ENCODE measurements at places on chromosomes 7 and 10.

DNA sequence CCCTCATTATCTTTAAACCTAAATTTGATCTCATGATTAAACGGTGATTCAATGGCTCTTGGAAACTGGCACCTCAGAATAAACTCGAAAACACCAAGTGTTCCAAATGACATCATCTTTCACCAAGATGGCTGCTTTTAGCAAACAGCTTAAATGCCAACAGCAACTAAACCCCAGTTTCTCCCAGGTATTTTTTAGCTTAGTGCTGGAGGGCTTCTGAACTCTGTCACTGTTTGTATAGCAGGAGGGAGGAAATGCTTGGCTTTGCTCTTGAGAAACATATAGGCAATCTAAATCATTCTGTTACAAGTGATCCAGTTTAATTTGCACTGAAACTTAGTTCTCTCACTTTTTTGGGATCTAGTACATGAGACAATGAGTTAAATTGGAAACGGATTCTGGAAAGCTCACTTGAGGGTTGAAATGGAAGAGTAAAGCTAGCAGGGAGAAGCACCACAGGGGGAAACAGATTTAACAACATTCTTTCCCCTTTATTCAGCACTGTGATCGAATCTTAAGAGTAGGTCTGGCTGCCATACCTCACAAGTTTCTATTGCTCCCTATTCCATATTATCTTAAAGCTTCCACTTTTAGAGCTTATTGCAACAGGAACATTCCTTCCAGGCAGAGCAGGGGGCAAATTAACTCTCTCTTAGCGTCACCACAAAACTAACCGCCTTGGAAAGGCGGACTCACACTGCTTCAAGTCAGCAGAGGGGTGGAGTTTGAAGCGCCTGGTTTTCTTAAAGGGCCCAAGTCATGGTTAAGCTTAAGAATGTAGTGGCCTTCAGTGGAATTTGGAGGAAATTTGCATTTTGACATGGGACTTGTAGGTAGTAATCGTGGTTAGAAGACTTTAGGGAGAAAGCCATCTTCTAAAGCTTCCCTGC, 1.8 kb upstream of the CCDC6 start:
- no peak for DNase-seq

DNA sequence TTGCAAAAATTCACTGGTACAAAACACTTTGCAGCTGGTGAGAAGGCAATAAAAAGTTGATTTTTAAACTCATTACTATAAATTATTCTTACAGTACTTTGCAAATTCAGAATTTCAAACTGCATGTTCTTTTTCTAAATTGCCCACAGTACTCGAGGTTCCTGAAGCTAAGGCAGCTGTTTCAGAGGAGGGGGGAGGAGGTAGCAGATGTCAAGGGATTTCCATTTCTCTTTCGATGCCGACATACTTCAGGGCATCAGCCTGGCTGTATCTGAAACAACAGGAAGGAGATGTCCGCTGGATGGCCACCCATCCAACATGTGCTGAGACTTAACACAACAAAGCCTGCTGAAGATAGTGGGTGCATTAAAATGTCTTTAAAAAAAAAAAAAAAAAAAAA, 76.7 kb downstream of the EZH2 start:
- no peak for DNase-seq

- DNase-seq: no peak
These were observed 34.9 kb upstream of the KIAA1217 start for GRCh38 chr10:24174014-24174413.

- DNase-seq: no peak
These were observed 145.0 kb upstream of the CALCR start for GRCh38 chr7:93719546-93719945.

GRCh38 chr7:80641548-80641947, 3.1 kb downstream of the CD36 start:
- DNase-seq: no peak

GRCh38 chr7:1787241-1787640, 117.2 kb downstream of the ELFN1 start:
- DNase-seq: no peak

Measured in occipital lobe (tissue), 3 donors.